CD8-positive, alpha-beta T cell (primary cell): ENCODE measurements at places on chromosomes 12 and 14. TPM values are rescaled to one million over a fixed set of nuclear protein-coding genes. Genes with fewer than 3 reads are reported as not detected.

DNA sequence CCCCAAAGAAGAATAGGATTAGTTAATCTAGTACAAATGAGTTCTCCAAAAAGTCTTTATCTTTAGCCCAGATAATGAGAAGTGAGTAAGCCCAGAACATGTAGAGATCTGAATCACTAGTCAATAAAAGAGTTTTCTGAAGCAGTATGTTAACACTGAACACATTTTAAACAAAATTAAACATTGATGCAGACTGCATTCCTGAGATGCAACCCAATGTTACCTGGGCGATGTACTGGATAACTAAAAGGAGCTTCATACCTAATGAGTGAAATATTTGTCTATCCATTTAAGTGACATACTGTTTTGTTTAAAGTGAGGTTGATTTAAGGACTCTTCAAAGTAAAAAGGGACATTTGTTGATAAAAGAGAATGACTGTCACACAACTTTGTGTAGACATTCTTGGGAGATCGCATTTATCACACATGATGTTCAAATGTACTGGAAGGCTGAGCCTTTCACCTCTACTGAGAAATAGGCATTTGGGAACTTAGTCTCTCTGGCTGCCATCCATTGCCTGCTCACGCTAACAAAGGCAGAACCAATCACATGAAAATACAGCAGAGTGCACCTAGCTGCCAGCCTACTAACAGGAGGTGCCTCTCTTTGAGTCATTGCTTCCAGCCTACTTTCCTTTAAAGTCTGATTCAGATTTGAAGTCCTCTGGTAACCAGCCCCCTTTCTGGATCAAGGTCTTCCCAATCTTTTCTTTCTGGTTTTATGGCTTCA lies 287.7 kb downstream of the BTG1 start:
- DNase-seq = no peak

DNA sequence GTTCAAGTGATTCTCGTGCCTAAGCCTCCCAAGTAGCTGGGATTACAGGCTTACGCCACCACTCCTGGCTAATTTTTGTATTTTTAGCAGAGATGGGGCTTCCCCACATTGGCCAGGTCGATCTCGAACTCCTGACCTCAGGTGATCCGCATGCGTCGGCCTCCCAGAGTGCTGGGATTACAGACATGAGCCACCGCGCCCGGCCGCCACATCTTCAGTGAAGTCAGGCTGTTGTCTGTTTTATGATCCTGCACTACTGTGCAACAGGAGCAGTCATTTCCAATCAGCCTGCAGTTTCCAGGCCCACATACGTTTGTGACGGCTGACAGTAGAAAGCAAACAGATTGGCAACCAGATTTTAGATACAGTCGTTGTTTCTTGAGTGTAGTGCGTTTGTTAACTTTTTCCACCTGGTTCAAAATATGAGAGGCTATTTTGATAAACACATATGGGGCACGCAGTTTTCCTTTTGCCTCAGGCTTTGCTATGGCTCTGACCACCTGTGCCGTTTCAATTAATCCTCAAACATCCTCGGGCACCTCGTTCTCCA lies 74.8 kb downstream of the LGMN start:
- DNase-seq = no peak

DNA sequence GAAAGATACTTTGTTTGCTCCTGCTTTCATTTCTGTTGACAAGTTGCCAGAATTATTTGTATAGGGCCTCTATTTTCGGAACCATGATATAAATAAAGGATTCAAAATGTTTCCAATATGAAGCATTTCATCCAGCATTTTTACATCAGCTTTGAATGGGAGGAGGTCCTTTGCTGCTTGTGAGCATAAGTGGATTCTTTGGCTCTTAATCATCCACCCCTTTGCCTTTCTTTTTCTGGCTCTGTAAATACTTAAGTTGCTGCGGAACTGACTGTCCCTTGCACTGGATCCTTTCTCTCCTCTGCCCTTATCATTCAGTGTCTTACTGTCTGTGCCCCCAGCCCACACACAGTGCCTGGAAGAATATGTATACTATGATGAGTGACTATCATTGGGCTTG lies 357.3 kb upstream of the RGS6 start:
- DNase-seq = no peak

Gene TAS2R7
- not detected for total RNA-seq

DNA sequence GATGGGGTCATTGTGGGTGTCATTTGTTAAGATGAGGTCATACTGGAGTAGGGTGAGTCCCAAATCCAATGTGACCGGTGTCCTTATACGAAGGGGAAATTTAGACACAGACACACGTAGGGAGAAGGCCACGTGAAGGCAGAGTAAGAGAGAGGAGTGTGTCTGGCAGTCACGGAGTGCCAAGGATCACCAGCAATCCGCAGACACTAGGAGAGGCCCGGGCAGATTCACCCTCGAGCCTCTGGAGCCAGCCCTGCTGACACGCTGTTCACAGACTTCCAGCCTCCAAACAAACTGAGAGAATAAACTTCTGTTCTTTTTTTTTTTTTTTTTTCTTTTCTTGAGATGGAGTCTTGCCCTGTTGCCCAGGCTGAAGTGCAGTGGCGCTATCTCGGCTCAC lies 24.9 kb downstream of the BRI3BP start:
- DNase-seq = no peak

GRCh38 chr14:105091517-105092170 lies 26.4 kb upstream of the GPR132 start:
- no peak for DNase-seq

DNA sequence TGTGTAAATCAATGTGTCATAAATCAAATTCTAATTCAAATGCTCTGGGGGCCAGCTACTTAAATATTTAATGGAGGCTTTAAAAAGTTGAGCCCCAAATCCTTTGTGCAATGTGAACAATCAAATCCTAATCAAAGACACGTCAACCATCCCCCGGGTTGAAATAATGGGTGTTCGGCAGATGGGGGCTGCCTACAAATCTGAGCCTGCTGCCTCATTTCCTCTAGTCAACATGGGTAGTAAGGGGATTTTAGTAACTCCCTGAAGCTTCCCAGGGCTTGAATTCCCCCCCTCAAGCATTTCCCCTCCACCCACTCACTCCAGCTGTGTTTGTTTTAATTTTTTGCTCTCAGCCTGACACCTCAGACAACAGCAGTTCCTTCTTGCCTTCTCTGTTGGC lies 37.8 kb downstream of the SRRM4 start:
- DNase-seq = no peak

- peak; percentile 37 for DNase-seq
These were observed 3.0 kb downstream of the DHRS1 start for GRCh38 chr14:24296341-24297157.

DNA sequence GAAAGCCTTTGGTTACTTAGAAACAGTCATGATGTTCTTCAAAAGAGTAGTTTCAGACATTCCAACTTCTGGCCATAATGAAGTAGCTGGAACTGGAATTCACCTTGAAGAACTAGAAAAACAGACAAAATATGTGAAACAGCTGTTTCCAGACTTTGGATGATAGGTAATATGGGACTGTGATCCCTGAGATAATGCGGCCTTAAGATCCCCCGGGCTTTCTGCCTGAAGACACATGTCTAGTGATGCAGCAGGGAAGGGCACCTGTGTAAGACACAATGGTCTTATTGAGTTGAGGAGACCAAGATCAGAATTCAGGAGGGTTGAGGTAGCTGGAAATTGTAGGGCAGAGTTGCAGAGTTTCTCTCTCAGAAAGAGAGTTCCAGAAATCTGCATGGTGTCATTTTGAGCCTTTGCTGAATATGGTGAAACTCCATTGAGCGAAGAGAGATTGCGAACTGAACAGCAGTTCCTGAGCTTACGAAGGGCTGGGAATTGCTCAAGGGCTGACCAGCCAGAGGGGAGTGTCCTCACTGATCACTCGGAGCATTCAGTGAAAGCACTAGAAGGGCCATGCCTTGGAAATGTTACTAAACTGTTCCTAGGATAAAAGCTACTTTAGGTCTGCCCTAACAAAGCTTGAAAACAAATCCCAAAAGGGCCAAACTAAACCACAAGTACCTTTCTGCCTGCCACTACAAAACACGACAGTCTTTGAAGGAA lies 41.7 kb upstream of the FRS2 start:
- no peak for DNase-seq

DNA sequence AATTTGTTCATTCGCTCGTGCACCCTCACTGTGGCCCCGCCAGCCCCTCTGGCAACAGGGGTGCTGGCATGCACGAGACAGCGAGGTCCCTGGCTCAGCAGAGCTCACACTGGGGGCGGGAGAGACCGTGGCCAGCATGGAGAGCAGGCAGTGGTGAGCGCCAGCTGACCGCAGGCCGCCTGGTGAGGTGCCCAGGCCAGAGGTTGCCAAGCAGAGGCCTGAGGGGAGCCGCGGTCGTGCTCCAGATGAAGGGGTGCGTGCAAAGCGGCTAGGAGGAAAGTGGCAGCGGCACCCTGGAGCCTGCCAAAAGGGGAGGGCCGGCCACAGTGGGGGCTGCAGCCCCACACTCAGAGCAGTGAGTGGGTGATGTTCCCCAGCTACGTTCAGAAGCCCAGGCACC lies 56.1 kb downstream of the CDC42BPB start:
- DNase-seq = no peak

Gene LGALS3
- total RNA-seq = 7.5 TPM

- no peak for DNase-seq
These were observed 3.4 kb downstream of the PTHLH start for GRCh38 chr12:27968972-27969623.

DNA sequence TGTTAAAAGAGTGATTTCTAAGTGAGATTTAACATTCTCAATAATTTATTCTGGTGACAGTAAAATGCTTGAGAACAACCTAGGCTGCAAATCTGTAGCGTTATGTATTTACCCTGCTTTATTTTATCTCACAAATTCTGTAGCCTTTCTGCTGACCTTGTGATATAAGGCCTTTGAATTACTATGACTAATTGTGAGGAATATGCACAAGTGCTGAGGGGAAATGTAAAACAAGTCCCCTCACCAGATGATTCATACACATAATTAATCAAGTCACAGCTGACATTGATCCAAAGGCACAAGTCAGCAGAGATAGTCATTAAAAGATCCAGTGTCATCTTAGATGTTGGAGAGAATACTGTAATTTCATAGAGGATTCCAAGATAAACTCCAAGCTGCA lies 992.7 kb upstream of the USP15 start:
- no peak for DNase-seq

Gene PTPRQ
- not detected for total RNA-seq

- no peak for DNase-seq
These were observed 107.1 kb downstream of the MYRFL start for GRCh38 chr12:69932154-69932553.

GRCh38 chr14:54718046-54718445 lies 151.1 kb downstream of the SAMD4A start:
- DNase-seq = no peak

DNA sequence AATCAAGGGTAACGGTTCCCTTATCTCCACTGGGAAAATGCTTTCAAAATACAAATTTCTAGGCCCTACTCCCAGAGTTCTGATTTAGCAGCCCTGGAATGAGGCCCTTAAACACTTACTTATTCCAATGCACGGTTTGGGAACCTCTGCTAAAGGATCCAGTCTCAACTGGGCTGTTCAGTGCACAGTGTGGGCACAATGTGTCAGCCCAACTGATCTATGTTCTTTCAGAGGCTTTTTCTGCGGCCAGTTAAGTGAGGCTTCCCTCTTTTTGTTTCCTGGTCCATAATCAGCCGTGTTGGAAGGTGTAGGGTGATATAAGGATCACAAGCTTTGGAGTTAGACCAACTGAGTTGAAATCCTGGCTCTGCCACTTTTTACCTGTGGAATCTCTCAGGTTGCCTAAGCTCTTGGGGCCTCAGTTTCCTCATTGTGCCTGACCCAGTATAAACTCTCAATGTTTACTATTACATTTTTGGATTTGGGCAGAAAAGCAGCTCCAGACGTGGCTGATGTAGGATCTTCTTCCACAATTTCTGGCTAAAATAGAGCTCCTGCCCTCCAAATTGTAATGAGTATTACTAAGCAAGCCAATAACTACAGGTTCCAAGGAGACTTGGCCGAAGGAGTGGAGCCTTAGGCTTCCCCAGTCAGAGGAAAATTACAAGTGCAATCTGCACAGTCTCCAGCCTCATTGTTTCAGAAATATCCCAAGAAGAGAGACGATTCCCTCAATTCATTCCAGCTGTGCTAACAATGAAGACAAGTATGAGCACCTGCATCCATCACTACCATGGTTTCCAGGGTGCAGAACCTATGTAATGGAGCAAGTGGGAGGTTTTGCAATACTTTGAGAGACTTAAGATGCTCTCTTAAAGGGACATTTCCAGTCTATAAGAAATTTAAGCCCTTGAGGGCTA lies 2.3 kb upstream of the ANGEL1 start:
- no peak for DNase-seq

DNA sequence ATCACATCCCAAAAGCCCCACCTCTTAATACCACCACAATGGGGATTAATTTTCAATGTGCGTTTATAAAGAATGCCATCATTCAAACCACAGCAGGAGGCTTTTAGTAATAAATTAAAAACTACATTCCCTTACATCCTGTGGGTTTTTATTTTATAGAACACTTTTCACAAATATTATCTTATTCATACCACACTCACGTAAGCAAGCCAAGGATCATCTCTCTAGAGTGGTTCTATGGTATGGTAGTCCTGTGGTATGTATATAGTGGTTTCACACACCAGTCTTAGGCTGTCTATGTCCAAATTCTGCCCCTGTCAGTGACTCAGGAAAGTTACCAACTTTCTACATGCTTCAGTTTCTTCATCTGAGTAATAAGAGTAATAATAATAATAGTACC lies 100.2 kb downstream of the GALC start:
- no peak for DNase-seq

Gene ABHD12B
- not detected for total RNA-seq

DNA sequence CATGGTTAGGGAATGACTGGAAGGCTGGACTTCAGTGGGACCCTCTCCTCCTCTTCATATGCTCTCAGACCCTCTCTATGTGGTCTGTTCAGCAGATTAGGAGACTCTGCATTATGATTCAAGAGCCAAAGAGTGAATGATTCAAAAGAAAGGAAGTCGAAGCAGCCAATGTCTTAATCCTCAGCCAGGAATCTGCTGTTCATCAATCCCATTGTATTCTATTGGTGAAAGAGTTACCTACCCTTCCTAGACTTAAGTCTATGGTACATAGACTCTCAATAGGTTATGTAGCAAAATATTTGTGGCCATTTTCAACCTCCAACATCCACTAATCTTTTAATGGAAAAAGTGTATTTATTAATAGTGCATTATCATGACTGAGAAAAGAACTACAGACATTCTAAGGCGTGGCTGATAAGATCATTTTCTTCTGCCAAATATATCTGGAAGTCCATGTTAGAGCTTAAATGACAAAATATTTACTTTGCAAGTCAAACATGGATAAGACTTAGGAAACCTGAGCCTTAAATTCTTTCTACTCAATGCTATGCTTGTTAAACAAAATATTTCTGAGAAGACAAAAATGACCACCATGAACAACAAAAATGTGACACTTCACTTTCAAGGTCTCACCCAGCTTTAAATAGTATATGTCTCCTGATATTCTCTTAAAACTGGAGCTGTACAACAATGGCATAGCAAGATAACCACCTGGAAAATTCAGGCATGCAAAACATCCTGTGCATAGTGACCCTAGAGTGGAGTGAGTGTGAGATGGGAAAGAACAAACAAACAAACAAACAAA lies 1100.6 kb downstream of the GALC start:
- no peak for DNase-seq

DNA sequence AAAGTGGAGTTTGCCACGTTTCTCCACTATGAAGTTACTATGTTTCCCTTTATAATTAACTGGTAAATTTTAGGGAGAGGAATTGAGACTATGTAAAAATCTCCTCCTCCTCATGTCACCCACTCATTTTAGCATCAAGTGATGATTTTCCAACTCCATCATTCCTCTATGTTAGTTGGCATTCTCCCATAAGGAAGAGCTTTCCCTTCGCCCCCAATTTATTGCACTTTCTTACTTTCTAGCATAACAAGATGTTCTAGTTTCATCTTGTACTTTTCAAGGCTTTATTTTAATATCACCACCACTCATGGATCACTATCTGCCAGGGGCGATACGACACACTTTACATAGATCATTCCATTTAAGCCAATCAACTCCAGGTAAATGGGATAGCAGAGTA lies 97.1 kb downstream of the RPS6KA5 start:
- no peak for DNase-seq
